ENCODE measurements at places on chromosomes 4 and X.

DNA sequence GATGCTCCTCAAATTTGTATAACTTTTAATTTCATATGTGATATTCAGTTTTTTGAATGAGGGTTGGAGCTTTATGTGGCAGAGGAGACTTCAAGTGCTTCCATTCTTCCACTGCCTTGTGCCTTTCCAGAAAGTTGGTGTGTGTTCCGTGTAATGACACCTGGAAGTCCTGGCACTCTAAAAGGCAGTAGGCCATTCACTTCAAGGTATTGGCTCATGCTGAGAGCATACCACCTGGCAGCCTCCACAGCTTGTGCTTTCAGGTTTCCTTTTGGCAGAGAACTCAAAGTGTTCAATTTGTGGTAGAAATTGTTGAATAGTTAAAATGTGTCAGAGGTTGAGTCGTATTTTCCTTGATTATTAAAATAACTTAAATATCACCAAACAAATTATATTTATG is 49.6 kb downstream of the GRIA2 start:
- no peak for DNase-seq

GRCh38 chr4:56406151-56406550 is 18.9 kb upstream of the AASDH start:
- no peak for DNase-seq

GRCh38 chr4:94439606-94440005 is 12.1 kb upstream of the PDLIM5 start:
- DNase-seq = no peak

DNA sequence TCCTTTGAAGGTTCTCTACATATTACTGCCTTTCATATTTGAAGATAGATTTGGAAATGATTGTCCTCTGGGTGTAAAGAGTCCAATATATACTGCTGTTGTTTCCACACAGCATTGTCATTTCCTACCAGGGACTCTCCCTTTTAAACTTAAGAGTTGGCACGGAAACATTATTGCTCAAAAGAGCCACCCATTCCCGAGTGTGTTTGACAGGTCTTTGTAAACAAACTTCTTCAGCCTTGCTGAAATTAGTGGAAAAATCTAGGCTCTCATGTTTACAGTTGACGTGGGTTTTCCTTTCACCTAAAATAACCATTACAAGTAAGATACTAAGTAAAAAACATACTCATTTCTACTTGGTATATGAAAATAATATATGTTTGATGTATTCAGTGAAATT is 111.4 kb upstream of the LIMCH1 start:
- DNase-seq = no peak

- no peak for DNase-seq
Observed at GRCh38 chr4:176607807-176608206, 184.9 kb downstream of the VEGFC start.

DNA sequence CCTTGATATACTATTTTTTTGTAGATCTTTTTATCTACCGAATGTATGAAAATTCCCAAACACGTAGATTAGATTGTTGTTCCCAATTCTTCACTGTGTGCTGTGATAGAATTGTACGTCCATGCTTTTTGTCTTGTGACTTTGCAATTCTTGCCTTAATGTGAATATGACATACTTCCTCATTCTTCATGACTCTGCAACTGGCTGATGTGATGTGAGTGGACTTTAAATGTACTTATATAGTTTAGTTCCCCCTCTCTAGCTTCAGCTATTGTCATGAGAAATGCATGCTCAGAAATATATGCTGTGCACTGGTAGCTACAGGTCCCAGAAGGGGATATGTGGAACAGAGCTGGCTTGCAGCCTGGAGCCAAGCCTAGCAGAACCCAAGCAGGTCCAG is 89.4 kb downstream of the FTHL17 start:
- DNase-seq = peak; percentile 22

- DNase-seq = no peak
Observed at GRCh38 chr4:684623-685327, 4.2 kb downstream of the SLC49A3 start.

DNA sequence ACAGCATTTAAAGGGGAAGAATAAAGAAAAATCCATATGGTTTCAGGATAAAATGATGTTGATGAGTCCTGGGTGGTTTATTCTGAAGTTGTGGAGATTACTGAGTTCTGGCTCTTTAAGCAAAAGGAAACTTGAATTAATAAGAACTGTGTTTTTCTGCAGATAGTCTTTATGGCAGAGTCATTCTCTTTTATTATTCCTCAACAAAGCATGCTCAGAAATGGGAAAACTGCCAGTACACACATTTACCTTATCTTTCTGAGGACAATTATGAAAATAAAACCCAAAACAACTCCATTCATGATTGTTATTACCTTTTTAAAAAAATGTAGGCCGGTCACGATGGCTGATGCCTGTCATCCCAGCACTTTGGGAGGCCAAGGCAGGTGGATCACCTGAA is 58.5 kb downstream of the ADD1 start:
- DNase-seq = no peak

GRCh38 chr4:165331823-165332222 is 4.4 kb downstream of the MSMO1 start:
- DNase-seq = no peak

- no peak for DNase-seq
Observed at GRCh38 chr4:103197765-103198110, 405 bp downstream of the CENPE start.

GRCh38 chr4:76729980-76730379 is 168.0 kb downstream of the SOWAHB start:
- no peak for DNase-seq

- no peak for DNase-seq
Observed at GRCh38 chr4:139764686-139765310, 99.2 kb downstream of the MGST2 start.

- DNase-seq = no peak
Observed at GRCh38 chr4:166816890-166817289, 417.4 kb downstream of the SPOCK3 start.

- DNase-seq = no peak
Observed at GRCh38 chr4:174183259-174183658, 100.2 kb downstream of the FBXO8 start.

DNA sequence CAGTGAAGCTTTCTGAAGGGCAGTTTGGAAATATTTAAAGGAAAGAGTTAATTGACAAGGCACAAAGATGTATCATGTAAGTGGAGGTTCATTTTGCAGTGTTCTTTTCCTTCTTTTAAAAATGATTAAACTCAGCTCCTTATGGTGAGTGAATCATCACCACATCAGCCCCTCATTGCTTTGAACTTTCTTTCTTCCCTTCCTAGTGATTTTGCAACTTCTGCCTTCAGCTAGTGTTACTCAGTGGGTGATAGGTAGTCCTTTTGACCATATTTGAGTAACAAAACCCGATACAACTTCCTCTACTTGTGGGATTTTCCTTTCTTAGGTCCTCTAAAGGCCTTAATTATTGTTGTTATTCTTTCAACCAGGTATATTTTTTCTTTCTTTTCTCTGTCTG is 8.2 kb downstream of the ZCCHC4 start:
- no peak for DNase-seq

- DNase-seq = no peak
Observed at GRCh38 chrX:133005042-133005441, 46.6 kb upstream of the HS6ST2 start.

DNA sequence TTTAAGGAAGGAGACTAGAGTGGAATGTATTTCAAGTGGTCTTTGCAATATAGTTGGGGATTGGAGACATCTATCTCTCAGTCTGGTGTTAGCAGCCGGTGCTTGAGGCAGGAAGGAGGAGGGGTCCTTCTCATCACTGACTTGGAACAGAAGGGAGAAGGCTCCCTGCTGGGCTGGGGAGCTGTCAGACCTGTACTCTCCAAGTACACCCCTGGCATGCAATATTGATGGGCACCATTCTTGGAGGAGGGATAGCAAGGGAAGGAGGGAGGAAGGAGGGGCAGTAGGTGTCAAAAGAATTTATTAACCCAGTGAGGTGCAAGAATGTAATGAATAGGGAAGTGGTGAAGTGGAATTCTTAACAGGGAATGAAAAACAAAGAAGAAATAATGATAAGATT is 338.8 kb downstream of the UNC5C start:
- DNase-seq = no peak
